Sigmoid colon (tissue), 7 donors: ENCODE measurements at places on chromosomes 4 and X. TPM values are rescaled to one million over a fixed set of nuclear protein-coding genes. Genes with fewer than 3 reads are reported as not detected.

- DNase-seq: no peak
- no peaks in the 10 kb centered on the region for H3K4me1 ChIP-seq
- H3K36me3 ChIP-seq: no peaks in the 10 kb centered on the region
- no peak overlapping the region for H3K4me3 ChIP-seq
- no peak overlapping the region for H3K27ac ChIP-seq
Observed at GRCh38 chrX:77436271-77436670, 10.9 kb upstream of the FGF16 start.

GRCh38 chrX:47278691-47279090 is 45.9 kb downstream of the USP11 start:
- no peaks in the 10 kb centered on the region for H3K36me3 ChIP-seq
- no peaks in the 10 kb centered on the region for H3K27me3 ChIP-seq
- no peak overlapping the region for H3K4me3 ChIP-seq
- no peaks in the 10 kb centered on the region for H3K4me1 ChIP-seq

DNA sequence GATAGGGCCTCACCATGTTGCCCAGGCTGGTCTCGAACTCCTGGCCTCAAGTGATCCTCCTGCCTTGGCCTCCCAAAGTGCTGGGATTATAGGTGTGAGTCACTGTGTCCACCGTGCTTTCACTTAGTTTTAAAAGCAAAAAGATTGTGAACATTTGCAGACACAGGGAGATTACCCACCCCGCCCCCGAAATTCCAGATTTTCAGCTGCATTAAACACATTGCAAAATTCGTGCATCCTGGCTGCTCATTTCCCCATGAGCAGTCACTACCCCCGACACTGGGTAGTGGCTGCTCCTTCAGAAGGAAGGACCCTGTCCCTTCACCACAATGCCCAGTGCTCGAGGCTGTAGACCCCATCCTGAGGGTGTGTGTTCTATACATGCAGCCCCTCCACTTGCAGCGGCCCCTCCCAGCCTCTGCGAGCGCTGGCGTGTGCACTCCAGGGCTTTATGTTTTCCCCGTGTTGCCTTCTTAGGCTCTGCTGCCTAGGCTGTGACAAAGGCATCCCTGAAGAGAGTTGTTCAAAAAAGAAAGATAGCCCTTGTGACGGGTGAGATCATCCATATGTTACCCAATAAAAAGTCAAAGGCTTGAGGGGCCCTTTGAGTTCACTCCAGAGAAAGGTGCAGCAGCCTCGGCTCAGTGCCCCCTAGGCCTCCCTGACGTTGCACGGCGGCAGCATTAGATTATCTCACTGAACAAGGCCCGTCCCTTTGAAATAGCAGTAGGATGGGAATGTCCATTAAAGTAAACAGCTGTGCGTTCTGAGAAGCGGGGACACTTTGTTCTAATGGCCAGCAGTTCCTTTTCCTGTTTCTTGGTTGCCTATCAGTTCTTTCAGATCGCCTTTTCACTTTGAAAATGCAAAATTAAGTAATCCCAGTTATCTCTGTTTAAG is 71.6 kb downstream of the SHROOM2 start:
- H3K4me3 ChIP-seq: no peak overlapping the region
- H3K36me3 ChIP-seq: no peaks in the 10 kb centered on the region
- H3K27ac ChIP-seq: no peak overlapping the region
- H3K27me3 ChIP-seq: no peaks in the 10 kb centered on the region

Gene PDZD4
- 0.46 TPM for polyA plus RNA-seq

- H3K4me3 ChIP-seq: no peak overlapping the region
- H3K27ac ChIP-seq: no peak overlapping the region
- H3K36me3 ChIP-seq: no peaks in the 10 kb centered on the region
- no peaks in the 10 kb centered on the region for H3K4me1 ChIP-seq
- DNase-seq: no peak
Observed at GRCh38 chr4:182188622-182189021, 54.6 kb upstream of the TENM3 start.
